ENCODE measurements at places on chromosomes 2 and 18.

DNA sequence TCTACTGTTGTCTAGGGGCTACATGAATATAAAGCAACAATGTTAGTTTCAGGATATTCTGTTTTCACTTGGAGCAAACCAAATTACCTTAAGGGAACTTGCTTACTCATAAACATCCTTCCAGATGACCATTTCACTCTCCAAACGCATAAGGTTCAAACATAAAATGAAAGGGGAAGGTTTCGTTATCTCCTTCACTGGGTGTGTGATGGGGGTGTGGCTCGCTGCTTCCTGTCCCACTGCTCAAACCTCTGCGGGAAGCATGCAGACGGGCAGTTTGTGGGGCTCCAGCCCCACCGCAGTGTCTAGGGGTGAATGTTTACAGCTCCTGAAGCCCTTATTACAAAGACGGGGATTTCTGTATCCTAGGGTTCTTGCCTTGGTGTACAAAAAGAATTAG is 1310.9 kb upstream of the TMEFF2 start:
- no peak for DNase-seq

GRCh38 chr2:196268538-196269338 is 97.4 kb upstream of the STK17B start:
- DNase-seq, result peak; percentile 44

DNA sequence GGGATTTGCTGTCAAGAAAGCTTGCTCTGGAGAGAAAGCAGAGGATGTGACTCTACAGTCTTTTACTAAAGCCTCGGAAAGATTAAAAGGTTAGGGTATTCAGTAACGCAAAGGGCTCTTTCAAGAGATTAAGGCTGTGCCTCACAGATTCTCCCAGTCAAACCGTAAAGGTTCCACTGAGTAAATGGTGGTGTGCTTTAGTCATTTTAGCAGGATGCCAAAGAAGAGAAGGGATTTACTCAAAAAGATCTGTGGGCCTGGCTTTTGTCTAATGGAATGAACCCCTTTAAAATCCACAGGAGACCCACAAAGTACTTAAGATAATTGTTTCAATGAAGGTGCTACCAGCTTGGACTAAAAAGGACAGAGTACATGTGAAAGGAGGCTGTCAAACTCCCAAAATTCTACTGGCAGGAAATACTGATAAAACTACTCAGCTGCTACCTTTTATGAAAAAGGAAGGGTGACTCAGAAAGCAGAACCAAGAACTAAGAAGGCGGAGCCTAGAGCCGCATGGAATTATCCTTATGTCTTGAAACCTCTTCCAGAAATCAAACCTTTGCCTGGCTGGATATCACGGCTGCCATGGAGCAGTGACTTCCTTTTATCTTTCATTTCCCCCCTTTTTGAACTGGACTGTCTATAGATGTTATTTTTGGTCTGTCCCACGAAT is 670.2 kb upstream of the ZEB2 start:
- DNase-seq, result peak; percentile 31

DNA sequence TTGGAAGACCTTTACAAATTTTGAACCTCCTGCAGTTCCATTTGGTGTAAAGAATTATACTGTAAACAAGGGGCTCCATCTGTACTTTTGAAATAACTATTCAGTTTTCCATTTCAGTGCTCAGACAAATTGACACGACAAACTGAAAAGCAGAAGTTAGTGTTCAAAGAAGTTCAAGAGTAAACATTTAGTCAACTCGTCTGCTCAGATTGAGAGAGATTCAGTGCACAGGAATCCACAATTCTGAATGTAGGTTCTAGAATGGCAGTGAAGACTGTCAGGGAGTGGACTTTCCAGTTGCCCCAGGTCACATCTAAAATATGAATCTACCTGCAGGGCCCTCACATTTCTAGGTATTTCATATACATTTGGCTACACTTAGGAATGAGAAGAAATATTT is 322.3 kb upstream of the TCF4 start:
- DNase-seq, result no peak

GRCh38 chr18:41769265-41769664 is 185.8 kb upstream of the PIK3C3 start:
- no peak for DNase-seq

DNA sequence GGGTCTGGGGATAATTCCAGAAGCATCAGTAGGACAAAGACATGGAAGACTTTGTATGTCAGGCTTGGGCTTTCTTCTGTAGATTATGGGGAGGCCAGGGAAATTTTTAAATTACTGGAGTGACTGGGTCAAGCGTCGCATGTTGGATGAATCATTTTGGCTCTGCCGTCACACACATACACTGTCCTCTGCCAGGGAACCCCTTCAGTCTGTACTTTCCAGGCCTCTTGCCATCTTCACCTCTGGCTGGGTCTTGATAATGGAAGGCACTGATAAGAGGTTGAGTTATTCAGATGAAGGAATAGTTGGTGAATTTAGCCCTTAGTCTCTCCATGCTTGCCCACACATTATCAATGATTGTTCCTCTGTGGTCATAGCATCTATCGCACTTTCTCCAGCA is 895.1 kb upstream of the CELF4 start:
- no peak for DNase-seq

DNA sequence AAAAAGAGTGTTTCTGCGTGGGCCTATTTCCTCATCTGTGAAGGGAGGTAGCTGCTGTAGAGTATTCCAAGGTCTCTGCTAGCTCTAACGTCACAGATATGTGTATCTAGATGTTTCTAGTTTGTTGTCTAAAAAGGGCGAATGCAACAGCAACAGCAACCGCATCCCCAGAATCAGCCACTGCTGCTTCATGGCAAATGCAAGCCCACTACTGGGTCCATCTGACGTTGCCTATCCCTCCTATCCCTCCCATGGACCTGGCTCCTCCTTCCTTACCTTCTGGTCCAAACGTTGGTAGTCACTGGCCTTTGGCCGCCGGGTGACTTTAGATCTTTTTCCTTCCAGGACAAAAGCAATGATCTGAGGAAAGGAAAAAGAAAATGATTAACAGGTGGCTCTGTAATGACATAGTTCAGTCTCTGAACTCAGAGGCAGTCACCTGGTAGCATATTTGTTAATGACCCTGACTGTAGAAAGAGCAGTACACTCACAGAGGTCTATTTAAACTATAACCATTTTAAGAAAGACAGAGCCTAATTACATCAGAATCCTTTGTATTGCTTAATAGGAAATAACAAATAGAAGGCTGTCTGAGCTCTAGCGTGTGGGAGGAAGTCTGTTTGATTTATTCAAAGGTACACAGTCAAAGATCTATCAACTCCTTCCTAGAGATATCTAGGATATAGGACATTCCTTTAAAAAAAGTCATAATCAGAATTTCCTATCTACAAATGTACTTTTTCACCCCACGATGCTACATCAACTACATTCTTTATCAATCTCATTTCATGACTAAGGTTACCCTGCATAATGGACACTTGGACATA is 2.9 kb downstream of the TGOLN2 start:
- DNase-seq, result peak; percentile 63

- DNase-seq, result no peak
These were observed 9.0 kb downstream of the CAPN10 start for GRCh38 chr2:240595381-240596079.

DNA sequence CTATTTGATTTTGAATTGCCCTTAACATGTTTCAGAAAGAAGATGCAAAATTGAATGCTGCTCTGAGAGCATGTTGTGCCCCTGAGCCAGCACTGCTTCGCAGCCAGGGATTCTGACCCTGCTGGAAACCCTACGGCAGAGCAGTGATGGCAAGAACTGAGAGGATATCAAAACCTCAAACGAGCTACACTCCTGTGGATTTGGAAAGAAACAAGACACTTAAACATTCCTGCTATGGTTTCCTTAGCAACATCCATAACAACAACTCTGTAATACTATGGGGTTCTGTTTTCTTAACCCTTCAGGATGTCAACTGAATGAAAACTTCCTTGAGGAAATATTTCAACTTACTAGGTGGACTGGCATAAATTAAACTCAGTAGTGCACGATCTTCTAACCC is 649.1 kb downstream of the NYAP2 start:
- DNase-seq, result peak; percentile 67

- peak; percentile 40 for DNase-seq
These were observed 72.4 kb downstream of the ZNF521 start for GRCh38 chr18:25279556-25279955.

DNA sequence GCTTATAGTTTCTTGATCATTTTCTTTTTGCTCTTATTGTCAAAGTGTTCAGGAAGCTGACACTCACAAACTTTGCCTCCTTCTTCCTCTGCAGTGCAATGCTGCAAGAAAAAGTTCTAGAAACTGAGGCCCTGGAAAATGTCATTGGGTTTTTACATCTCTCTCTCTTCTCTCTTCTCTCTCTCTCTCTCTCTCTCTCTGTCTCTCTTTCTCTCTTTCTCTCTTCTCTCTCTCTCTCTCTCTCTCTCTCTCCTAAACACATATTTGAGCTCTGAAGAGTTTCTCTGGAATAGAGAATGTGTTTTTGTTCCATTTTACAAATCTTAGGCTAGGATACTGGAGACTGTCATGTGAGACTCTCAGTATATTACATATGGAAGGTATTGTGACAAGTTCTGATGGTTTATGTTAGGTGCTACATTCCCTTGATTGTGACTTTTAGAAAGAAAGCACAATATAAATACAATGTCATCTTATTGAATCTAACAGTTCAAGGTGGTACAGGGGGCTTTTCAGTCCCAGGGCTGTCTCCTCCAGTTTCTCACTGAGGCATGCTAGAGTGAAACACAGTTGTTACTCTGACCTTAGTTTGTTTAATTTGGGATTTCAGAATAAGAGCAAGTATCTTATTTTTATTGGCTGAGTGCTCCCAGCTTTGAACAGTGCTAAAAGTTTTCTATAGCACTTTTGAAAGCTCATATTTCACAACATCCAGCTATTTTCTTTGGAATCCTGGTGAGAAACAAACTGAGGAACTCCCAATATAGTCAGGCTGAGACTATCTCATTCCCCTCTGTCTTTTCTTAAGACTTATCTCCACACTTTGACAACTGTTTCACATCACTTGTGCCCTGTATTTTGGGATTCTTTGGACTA is 41.4 kb upstream of the EHBP1 start:
- peak; percentile 76 for DNase-seq

DNA sequence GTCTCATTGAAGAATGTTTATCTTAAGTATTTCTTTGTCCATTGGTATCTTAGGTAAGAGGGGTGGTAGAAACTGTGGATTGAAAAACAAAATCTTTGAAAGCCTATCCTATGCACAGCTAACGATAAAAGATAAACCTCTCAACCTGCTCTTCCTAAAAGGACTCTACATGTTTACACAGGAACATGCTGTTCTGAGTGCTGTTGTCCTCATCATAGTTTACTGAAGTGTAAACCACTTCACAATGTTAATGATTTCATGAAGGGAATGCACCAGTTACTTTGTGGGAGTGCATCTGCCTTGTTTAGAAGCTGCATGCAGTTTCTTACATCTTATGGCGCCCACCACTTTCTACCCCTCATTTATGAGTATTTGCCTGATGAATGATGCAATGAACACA is 1.2 kb downstream of the ACMSD start:
- no peak for DNase-seq

DNA sequence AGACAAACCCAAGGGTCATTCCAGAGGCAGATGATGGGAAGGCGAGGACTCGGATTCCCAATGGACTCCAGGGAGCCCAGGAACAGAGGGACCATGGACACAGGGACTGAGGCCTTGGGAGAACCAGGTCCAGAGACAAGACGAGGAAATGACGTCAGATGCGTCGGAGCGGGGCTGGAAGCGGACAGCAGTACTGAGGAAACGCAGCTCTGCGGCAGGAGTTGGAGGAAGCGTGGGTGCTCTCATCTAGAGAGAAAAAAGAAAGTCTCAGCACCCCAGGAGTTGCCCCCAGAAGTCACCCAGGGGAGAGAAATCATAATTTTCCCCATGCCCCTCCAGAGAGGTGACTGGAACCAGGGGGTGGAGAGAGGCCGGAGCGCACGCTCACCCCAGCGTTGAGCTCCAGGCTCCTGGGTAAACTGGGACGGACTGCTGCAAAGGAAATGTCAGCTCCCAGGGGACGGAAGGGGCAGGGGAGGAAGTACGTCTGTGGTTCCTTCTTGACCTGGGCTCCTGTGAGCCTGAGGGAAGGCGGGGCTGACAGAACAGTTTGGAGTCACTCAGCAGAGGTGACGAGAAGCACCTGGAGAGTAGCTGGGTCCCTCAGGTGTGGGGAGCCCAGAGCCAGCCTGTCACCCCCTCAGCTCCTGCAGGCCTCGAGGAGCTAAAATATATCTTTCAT is 44.7 kb downstream of the CMPK2 start:
- DNase-seq, result no peak

Data from HCEC 1CT (cell line).